ENCODE measurements at places on chromosomes 11 and 22.

GRCh38 chr11:67665541-67666302 is 8.7 kb downstream of the ALDH3B2 start:
- DNase-seq: no peak

DNA sequence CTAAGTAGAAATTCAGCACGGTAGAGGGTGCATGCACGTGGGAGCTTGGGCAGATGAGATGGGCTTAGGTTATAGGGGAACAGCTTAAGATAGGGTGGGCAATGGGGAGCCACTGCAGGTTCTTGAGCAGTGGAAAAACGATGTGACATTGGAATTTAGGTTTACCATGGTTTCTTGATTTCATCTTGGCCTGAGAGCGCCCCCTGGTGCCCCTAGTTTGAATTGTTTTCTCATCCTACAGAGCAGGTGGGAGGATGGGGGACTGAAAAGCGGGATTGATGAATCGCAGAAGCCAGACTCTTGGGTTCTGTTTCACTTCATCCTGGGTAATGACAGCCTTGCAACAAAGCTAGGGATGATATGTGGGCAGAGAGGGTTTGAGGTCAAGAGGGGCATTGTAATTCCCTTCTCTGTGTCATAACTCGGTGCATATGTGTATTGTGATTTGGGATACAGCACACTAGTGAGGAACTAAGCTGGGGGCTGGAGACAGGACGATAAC is 6.7 kb upstream of the MCAM start:
- peak; percentile 75 for DNase-seq

GRCh38 chr11:96388891-96389719 is 607 bp downstream of the CCDC82 start:
- DNase-seq: peak; percentile 93

- no peak for DNase-seq
Measured at GRCh38 chr22:49975543-49976389, 15.2 kb downstream of the PIM3 start.

GRCh38 chr22:20180245-20180630 is 29.4 kb upstream of the CCDC188 start:
- no peak for DNase-seq

DNA sequence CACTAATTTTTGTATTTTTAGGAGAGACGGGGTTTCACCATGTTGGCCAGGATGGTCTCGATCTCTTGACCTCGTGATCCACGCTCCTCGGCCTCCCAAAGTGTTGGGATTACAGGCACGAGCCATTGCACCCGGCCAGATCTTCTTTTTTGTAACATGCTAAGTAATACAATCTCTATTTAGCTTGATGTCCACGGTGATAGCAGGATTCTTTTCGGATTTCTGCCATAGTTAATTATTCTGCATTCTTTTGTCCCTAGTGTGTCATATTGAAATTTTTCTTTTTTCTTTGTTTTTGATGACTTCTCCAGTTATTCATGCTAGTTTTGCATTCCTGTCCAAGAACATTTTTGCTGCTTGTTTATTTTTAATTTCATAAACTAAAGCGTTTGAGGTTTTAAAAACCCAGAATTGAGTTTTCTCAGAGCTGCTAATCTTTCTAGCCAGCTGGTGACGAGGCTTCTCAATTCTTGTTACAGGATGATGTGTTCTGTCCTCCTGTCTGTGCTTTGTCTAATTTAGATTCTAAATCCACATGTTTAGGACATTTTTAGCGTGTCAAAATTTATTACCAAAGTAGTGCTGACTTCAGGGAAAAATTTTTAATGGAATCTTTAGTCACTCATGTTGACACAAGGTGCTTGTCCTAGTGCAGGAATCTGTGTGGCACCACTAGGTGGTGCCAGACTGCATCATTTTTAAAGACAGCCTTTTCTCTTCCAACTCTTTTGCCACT is 21.8 kb downstream of the NF2 start:
- DNase-seq: peak; percentile 78

- DNase-seq: peak; percentile 95
Measured at GRCh38 chr11:35682230-35683173, 19.9 kb downstream of the TRIM44 start.

- peak; percentile 84 for DNase-seq
Measured at GRCh38 chr11:131906963-131907362, 536.5 kb downstream of the NTM start.

- no peak for DNase-seq
Measured at GRCh38 chr22:30025221-30025620, 55.0 kb upstream of the HORMAD2 start.

GRCh38 chr11:129458756-129459535 is 83.3 kb downstream of the BARX2 start:
- no peak for DNase-seq

Data from brain (organoid and tissue), 16 donors.